Midbrain (tissue), 1 donor: ENCODE measurements at places on chromosomes 2 and 18.
A peak's percentile ranks its signal among the peaks of the same experiment; 100 is the strongest.

DNA sequence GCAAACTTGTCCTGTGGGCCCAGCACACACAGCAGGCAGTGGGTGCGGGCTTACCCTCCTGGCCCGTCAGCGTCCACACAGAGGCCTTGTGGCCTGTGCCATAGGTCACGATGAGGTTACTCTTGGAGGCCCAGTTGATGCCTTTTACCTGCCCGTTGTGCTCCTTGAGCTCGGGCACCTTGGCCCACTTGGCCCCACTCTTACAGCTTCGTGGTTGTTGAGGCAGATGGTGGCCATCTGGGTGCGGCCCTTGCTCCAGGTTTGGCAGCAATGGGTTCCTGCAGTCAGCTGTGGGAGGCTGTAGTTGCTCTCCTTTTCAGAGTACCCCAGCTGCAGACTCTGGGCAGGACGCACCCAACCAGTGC, 45.5 kb upstream of the PTH2R start:
- DNase-seq: no peak

- DNase-seq: peak; percentile 88
These were observed 2.3 kb upstream of the ALKAL2 start for GRCh38 chr2:290090-290722.

- DNase-seq: no peak
These were observed 87.3 kb downstream of the MAPK4 start for GRCh38 chr18:50647237-50647636.

DNA sequence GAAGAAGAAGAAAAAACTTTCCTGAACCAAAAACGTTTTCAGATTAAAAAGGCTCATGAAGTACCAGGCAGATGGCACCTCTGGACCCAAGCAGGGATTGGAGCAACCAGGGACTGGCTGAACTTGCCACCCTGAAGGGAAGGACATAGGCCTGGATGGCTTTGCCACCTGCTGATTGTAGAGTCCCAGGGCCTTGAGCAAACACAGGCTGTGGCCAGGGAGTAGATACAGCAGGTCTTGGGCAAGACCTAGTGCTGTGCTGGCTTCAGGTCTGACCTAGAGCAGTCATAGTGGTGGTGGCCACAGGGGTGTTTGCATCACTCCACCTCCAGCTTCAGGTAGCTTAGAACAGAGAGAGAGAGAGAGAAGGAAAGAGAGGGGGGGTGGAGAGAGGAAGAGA, 231.5 kb upstream of the FBXO11 start:
- no peak for DNase-seq

DNA sequence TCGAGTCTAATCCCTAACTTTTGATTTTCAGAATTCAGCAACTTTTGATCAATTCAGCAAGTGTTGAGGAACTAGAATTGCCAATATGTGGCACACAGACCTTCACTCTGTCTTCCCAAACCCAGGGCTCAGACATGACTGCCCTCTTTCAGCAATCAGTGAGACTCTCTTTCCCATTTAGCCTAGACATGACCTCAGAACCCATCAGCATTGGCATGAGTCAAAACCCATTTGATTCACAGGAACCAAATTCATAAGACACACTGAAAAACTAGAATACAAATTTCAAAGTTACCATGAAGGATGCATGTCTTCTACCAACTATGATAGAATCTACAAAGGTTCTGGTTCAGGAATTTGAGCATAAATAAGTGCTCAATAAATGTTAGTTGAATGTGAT, 113.6 kb upstream of the MAP3K20 start:
- no peak for DNase-seq

GRCh38 chr2:71609958-71610357, 156.6 kb downstream of the DYSF start:
- DNase-seq: peak; percentile 43

- DNase-seq: no peak
These were observed 144.3 kb upstream of the MAP3K20 start for GRCh38 chr2:172931256-172931894.

DNA sequence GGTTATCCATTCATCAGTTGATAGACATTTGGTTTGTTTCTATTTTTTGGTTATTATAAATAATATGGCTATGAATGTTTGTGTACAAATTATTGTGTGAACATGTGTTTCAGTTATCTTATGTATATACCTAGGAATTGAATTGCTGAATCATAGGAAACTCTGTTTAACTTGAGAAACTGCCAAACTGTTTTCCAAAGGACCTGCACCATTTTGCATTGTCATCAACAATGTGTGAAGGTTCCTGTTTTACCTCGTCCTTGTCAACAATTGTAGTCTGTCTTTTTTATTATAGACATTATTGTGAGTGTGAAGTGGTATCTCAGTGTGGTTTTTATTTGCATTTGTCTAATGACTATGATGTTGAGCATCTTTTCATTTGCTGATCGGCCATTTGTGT, 17.1 kb downstream of the PDK1 start:
- no peak for DNase-seq

DNA sequence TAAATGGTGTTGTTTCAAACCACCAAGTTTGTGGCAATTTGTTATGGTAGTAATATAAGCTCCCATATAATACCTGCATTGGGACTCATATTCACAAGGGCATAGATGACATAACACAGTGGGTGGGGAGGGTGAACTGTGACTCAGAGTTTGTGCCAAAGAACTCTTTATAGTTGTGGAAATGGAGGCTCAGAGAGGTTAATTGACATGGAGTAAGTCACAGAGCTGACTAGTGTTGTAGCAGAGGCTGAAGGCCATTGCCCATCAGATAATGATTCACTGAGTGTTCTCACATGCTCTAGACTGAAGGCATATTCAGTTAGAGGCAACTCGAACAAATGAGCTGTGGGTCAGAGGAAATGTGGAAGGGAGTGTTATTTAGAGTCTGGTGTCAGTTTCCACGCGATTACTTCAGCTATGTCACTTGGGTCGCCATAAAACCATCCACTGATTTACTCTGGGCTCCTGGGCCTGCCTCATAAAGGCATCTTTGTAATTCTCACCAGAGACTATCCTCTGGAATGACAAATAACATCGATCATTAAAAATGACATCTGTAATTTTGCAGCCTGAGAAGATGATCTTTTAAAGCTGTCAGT, 264.7 kb downstream of the CCDC85A start:
- no peak for DNase-seq

- no peak for DNase-seq
These were observed 120.7 kb downstream of the LOXHD1 start for GRCh38 chr18:46536215-46536874.

GRCh38 chr2:178306352-178307073, 112.2 kb downstream of the OSBPL6 start:
- no peak for DNase-seq

- no peak for DNase-seq
These were observed 4.2 kb upstream of the GRB14 start for GRCh38 chr2:164625378-164625971.

DNA sequence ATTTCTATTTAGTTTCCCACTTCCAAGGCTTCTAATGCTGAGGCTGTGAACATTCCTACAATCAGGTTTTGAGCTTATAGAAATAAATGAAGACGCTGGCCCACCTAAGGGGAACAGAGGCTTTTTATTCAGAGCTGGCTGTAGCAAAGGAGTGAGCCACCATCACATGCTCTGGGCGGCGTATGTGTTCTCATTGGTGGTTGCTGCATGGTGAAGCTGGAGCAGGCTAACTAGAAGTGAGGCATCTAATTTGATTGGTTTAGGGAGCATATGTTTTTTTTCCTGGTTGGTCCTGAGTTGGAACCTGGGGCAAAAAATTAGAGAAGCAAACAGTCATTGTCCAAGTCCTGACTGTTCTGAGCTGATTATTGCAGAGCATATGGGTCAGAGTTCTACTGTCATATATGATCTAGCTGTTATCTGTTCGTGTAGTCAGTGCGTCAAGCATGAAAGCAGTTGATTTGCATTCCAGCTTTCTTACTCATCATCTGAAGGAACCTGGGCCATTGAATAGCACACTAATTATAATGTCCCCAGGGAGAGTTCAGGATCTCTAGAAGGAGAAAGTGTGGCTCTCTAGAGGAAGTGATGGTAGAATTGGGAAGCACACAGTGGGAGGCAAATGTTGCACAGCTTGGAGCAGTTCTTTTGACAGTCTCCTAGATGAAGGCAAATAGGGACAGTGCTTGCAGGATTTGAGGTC, 279.6 kb downstream of the PARD3B start:
- DNase-seq: no peak

- DNase-seq: no peak
These were observed 921.4 kb downstream of the TRIB2 start for GRCh38 chr2:13638181-13638580.

- no peak for DNase-seq
These were observed 85.9 kb downstream of the SKA1 start for GRCh38 chr18:50460716-50461115.

- no peak for DNase-seq
These were observed 34.5 kb downstream of the HS1BP3 start for GRCh38 chr2:20616341-20616871.

- DNase-seq: no peak
These were observed 853 bp downstream of the GNAL start for GRCh38 chr18:11689669-11690565.

GRCh38 chr2:103174711-103175110, 412.9 kb downstream of the TMEM182 start:
- no peak for DNase-seq

GRCh38 chr2:208783184-208783583, 376.6 kb downstream of the PTH2R start:
- no peak for DNase-seq
